ENCODE measurements at places on chromosomes 3 and 15.

DNA sequence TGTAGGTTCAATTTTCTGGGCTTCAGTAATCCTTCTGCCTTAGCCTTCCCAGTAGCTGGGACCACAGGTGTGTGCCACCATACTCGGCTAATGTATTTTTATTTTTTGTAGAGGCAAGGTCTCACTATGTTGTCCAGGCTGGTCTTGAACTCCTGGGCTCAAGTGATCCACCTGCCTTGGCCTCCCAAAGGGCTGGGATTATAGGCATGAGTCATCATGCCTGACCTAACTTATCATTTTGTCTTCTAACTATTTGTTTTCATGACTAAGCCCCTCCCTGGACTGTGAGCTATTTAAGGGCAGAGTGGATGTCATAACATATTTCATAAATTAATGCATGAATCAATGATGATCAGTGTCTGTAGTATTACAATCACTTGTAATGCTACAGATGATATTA lies 56.1 kb upstream of the PIAS1 start:
- DNase-seq: no peak

DNA sequence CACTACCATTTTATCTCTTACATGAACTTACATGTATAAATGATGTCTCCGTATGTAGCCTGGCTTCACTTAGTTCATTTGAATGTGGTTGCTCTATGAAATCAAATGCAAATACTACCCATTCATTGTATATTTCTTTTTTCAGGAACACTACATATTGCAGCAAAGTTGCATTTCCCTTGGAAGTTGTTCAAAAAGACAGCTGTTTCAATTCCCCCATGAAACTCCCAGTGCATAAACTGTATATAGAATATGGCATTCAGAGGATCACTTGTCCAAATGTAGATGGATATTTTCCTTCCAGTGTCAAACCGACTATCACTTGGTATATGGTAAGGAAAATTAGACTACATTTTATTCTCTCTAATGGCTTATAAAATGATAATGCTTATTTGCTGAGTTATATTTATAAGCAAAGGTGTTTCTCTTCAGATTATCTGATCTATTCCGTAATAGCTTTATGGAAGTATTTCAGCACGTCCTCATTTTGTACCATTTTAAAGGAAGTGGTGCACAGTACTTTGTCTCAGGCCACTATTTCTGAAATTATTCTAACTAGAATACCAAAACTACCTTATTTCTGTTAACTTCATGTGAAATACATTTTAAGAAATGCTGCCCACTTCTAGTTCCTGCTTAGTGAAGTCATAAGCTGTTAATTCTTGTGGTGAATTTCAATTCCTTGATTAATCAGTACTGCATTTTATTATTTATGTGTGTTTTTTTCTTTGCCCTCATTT lies 95.1 kb downstream of the IL1RAP start:
- no peak for DNase-seq

GRCh38 chr15:31446546-31446945 lies 119.9 kb downstream of the KLF13 start:
- no peak for DNase-seq

DNA sequence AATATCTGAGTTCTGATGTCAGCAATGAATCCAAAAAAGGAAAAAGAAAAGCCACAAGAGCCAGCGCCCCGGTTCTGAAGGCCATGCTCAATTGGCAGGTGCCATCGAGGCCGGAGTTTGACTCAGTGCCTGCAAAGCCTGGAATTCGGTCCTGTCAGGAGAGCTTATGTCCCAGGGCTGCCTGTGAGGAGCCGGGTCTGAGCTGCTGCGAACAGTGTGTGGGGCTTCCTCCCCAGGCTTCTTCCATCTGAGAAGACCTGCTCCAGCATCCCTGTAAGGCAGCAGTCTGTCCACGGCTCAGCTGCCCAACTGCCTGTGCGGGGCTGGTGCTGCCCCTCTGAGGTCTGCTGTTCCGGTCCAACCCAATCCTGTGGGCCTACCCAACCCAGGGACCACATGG lies 46.1 kb downstream of the ROPN1B start:
- no peak for DNase-seq

DNA sequence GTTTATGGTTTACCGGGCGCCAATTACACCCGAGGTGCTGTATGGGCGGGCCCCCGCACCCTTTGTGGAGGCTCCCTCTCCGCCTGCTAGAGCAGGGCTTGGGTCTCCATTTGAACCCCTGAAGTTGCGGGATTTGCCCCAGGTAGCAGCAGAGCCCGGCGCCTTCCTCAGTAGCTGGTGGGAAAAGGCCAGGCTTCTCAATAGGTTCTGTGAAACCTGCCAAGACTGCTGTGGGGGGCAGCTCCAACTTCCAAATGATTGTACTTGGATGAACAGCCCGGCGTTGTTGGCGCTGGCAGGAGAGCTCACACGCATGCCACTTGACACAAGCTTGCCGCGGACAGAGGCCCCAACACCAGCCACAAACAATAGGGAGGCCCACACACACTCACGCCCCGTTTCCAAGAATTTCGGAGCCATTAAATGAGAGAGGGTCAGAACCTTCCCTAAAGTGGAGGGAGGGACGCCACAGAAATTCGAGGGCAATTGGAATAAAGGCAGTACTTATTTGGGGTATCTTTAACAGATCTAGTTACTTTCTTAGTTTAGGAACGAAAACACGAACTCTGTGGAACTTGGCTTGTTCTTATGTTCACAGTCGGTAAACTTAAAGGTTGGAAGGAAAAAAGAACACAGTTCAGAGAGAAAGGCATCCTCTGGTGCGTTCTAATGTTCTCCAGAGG lies 1.4 kb downstream of the EPHB3 start:
- DNase-seq: no peak

DNA sequence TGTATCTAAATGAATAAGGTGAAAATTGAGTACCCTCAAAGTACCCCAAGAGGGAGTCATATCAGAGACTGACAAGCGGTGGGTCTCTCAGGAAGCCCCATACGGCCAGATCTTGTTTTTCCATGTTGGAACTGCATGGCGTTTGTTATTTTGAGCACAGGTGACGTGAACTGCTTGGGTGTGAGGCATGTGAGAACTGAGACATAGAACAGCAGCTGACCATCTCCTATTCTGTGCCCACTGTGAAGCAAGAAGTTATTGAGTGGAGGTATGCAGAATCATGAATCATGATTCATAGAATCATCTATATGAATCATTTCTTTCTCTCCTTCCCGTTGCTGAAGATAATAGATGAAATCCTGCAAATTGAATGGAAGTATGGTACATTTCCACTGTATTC lies 4.6 kb downstream of the VPS8 start:
- DNase-seq: no peak
